ENCODE measurements at places on chromosomes 3 and 15.

DNA sequence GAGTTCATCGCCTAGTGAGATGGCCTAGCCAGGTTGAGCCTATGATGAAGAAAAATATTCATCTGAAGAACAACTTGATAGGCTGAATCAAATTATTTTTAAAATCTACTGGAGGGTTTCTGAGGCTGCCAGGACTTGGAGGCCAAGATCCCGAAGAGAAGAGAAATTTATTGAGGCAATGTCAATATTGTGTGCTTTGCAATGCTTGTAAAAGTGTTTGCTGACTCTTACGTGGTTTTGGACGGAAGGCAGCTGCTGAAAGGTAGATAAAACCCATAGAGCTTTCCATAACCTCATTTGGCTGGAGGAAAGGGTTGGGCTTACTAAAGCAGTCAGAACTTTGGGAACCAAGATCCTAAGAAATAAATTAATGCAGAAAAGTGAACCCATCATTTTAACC lies 361.0 kb upstream of the IL12A start:
- DNase-seq: no peak

- no peak for DNase-seq
These were observed 131.2 kb downstream of the RPL22L1 start for GRCh38 chr3:170738766-170739165.

GRCh38 chr3:53153980-53154379 lies 7.0 kb upstream of the PRKCD start:
- no peak for DNase-seq

- DNase-seq: no peak
These were observed 136.9 kb downstream of the PLCL2 start for GRCh38 chr3:17021614-17022013.

DNA sequence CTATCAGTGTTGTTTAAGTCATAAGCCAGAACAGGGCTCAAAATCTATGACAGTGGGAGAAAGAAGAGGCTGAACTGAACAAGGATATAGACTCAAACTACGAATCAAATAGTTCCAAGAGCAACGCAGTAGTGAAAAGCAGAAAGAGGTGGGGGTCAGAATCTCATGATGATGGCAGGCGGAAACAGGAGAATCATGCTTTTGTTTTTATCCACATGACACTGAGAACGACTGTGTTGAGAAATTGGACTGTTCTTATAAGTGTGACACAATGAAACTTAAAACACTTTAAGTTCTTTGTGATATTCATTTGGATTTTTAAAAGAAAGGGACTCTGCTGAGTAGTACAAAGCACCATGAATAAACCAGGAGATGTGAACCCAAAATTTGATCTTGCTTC lies 309.4 kb downstream of the ULK4 start:
- no peak for DNase-seq

DNA sequence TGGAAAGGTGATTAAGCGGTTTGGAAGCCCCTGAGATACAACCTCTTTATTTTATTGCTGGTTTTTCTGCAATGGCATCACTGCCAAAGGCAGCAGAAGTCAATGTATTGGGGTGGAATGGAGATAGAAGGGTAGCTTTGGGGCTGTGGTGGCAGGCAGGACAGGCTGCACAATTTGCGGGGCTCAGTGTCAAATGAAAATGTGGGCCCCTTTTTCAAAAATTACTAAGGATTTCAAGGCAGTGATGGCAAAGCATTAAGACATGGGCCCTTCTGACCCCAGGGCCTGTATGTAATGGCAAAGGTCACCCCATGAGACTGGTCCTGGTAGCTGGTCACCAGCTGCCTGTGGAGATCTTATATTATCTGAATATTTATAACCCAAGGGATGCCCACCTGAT lies 29.3 kb upstream of the GALNT15 start:
- DNase-seq: no peak

DNA sequence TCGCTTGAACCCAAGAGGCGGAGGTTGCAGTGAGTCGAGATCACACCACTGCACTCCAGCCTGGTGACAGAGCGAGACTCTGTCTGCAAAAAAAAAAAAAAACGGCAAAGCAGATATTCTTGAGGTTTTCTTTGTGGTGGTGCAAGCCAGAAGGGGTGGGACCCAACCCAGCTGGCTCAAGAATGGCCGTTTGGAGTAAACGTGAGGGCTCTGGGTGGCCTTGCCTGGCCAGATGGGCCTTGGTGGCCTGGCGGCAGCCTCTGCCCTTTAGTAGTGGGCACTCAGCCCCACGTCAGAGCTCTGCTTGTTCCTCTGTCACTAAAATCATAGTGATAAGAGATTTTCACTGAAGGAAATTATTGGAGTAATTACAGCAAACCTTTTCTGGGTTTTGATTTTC lies 50.5 kb downstream of the ATP1B3 start:
- DNase-seq: no peak

- DNase-seq: no peak
These were observed 181.7 kb downstream of the FAM43A start for GRCh38 chr3:194867270-194867983.

DNA sequence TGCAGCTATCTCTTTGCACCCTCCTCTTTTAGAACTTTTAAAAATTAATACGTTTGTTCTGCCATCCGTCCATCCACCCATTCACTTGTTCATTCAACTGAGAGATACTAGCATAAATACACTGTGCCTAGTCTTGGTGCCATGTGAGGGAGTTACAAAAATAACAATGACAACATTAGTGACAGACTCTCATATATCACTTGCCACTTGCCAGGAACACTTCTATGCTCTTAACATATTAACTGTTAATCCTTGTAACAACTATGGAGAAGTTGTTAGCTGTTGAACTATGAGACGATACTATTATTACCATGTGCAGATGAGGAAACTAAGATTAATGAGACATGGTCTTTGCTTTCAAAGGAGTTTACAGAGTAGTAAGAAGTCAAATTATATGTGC lies 33.6 kb downstream of the RPL39L start:
- DNase-seq: no peak

DNA sequence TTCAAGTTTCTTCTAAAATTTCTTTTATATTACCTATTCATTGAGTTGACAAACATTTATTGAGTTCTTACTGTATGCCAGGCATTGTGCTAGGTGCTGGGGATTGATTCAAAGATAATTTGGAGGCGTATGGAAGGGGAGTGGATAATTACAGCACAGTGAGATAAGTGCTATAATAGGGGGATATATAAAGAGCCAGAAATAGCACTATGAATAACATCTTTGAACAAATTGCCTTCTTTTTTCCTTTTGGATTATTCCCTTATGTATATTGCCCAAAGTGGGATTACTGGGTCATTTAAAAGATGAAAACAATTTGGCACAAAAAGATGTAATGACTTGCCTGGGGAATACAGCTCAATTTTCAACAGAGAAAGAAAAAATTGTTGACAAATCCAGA lies 64.6 kb downstream of the LPP start:
- DNase-seq: no peak

DNA sequence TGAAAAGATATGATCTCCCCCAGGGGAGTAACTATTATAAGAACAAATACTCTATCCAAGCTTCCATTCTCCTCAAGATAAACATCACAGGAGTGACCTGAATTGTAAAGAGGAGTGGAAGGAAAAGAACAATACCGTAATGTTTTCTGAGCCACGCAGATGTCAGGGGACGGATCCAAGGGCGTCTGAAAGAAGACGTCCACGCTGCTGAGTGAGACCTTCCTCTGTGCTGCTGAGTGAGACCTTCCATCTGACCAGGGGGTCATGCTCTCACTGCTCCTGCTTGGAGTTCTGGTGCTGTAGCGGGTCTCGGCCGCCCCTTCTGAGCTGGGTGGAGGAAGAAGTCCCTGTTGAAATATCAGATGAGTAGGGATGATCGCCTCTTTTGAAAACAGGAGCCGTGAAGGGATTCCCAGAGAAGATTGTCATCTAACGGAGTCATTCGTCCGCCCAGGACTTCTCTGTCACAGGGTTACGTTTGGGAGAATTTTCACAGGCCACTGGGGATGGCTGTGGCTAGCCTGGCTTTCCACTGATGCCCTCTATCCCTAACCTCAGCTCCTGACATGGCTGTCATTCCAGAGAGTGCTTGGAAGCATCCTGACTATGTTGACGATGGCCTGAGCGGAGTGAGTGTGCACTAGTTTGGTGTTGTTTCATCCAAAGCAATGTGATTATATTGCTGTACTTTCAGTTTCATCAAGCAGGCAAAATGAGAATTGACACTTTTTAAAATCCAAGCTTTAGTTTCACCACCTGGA lies 184.9 kb downstream of the APBA2 start:
- no peak for DNase-seq

DNA sequence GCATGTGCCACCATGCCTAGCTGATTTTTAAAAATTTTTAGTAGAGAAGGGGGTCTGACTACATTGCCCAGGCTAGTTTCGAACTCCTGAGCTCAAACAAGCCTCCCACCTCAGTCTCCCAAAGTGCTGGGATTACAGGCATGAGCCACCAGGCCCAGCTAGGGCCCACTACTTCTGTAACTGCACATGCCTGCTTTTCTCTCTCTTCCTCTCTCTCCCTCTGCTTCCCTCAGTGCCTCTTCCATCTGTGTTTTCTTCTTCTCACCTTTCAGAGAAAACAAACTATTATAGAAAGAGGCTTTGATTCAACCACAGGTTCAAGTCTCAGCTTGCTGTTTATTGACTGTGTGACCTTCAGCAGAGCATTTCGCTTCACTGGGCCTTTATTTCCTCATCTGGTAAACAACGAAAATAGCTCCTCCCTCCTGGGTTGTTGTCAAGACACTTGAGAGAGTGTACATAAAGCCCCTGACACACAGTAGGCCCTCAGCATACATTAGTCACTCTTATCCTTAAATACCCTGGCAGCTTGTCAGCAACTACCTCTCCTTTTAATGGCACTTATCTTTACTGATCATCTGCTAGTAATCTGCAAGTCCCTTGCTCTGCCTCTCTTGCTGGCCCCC lies 10.2 kb downstream of the TADA3 start:
- no peak for DNase-seq

- no peak for DNase-seq
These were observed 24.2 kb downstream of the UBE2Q2 start for GRCh38 chr15:75867449-75867848.

- no peak for DNase-seq
These were observed 167.6 kb upstream of the ST8SIA2 start for GRCh38 chr15:92226020-92226612.

GRCh38 chr3:105368566-105369499 lies 2.1 kb downstream of the ALCAM start:
- DNase-seq: peak; percentile 82

DNA sequence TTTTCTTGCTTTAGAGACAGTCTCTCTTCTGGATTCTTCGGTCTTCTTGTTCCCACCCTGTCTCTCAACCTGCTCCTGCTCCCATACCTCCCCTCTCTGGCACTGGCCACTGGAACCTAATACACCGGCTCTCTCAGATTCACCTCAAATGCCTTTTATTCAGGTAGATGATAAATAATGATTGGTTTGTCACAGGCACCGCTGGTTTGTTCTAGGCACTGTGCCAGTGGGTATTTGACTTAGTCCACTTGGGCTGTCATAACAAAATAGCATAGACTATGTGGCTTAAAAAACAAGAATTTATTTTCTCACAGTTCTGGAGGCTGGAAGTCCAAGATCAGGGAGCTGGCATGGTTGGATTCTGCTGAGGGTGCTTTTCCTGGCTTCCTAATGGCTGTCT lies 278.2 kb upstream of the STT3B start:
- no peak for DNase-seq

DNA sequence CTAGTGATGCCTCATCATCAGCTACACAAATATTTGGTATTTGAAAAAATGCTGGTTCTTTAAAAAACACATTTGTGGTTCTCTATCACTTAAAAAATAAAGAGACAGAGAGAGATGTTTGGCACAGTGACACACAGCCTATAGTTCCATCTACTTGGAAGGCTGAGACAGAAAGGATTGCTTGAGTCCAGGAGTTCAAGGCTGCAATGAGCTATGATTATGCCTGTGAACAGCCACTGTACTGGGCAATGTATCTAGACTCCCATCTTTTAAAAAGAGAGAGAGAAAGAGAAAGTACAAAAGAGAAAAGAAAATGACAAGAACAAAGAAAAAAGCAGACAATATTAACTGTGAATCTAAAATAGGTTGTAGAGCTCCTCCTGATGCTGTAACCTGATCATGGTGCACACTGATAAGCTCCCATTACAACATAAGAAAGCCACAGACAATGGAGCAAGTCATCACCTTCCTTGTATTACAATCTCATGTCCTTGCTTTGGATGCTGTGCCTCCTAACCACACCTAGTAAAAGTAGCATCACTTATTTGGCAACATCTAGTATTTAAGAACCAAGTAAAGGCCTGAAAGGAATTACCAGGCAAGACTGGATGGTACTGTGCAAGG lies 31.7 kb upstream of the MAP4 start:
- no peak for DNase-seq
